ENCODE measurements at places on chromosomes 16 and 17. TPM values are rescaled to one million over a fixed set of nuclear protein-coding genes. Genes with fewer than 3 reads are reported as not detected.

- DNase-seq: peak; percentile 68
Observed at GRCh38 chr17:76681222-76682137, 29.3 kb downstream of the MXRA7 start.

- no peak for DNase-seq
Observed at GRCh38 chr17:57294101-57294500, 37.8 kb downstream of the MSI2 start.

DNA sequence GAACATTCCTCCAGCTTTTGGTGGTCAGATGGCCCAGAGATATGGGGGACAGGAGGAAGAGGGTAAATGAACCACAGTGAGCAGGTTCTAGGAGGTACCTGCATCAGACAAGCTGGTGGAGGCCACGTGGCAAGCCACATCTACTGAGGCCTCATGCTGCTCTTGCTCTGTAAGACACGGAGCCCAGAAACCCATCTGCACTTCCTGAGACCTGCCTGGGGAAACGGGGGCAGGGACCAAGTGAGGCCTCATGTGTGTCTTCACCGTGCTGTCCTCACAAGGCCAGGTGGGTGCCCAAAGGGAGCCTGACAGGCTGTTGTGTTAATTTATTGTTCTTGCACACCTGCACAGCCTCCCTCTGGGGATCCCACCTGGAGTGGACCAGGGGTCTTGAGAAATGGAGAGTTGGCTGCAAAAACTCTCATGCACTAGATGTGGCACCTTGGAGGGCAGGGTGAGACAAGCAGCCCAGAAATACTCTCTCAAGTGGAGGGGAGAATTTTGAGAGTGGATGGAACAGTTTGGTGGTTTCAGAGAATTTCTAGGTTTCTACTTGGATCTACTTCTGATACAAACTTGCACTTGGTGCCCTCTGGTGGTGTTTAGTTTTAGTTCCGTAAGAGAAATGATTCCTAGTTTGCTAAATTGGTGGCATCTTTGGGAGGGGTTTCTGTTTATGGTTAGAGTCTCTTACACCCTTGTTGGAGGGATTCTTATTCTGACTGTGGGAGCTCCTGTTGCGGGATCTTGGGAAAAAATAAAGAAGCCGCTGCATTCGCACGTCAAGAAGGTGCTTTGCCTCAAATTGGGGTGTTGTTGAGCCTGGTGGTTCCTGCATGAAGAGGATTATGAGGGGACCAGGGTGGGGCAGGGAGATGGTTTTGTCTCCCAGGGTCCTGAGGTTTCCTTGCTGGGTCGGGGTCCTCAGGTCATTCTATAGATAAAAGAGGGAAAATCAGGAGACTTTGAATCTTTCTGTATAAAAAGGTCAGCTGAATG is 47.5 kb downstream of the SLC6A2 start:
- no peak for DNase-seq

DNA sequence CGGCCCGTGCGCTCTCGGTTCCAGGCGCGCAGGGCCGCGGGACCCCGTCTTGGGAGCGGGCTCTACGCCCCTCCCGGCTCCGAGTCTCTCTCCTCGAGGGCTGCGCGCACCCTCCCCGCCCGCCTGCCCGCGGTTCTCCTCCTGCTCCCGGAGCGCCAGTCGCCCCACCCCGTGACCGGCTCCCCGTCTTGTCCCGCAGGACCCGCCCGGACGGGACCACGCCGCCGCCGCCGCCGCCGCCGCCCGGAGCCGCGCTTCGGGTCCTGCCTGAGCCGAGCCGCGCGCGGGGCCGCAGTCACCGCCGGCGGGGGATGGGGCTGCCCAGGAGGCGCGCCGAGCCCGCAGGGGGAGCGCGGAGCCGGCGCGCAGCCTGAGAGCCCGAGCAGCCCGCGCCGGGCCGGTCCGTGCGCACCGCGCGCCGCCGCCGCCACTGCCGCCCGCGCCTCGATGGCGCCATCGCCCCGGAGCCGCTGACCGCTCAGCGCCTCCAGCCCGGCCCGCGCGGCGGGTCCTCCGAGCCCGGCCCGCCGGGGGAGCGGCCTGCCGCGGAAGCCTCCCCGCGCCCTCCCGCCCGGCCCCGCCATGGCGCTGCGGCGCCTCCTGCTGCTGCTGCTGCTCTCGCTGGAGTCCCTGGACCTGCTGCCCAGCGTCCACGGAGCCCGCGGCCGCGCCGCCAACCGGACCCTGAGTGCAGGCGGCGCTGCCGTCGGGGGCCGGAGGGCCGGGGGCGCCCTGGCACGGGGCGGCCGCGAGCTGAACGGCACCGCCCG is at the start of gene SHISA6:
Gene SHISA6, plus strand, starts transcription at position 373 of the 770 bp plus-strand sequence.
- no peak for DNase-seq

- no peak for DNase-seq
Observed at GRCh38 chr17:16171613-16172012, 43.7 kb downstream of the NCOR1 start.

DNA sequence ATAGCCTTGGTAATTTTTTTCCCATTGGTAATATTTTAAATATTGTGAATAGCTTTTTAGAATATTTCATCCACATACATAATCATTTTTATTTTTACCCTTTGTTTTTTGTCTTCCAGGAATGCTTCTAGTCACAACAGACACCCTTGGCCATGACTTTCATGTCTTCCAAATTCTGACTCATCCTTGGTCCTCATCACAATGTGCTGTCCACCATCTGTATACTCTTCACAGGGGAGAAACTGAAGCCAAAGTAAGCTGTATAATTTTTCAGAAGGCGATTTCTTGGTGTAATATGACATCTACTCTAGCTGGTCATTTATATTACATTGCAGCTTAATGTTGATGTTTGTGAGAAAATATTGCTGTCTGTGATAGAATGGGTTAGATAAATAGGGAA is 269.4 kb downstream of the BCAS3 start:
- DNase-seq: no peak

DNA sequence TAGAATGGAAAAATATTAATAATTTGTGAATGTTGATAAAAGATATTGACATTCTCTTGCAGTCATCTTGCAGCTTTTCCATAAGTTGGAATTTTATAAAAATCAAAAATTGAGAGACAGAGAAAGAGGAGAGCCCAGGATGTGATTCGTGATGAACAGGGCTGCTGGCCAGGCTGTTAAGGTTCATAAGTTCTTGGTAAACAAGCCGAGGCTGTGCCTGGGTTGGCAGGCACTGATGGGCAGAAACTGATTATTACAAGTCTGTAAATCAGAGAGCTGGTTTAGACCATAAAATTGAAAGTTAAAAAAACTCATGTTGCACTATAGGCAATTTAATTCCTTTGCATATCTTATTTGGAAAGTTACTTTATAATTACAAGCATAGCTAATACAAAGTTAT is 533.7 kb downstream of the HAPSTR1 start:
- DNase-seq: no peak

SLC16A11 gene
- polyA plus RNA-seq: 0.86 TPM

BANP gene
- 22.3 TPM for polyA plus RNA-seq

KRTAP1-1 gene
- not detected for polyA plus RNA-seq

KCNAB3 gene
- 9.4 TPM for polyA plus RNA-seq

ABCA9 gene
- 8.6 TPM for polyA plus RNA-seq
